ENCODE measurements at places on chromosomes 6 and 20. TPM values are rescaled to one million over a fixed set of nuclear protein-coding genes. Genes with fewer than 3 reads are reported as not detected.
A peak's percentile ranks its signal among the peaks of the same experiment; 100 is the strongest.

DNA sequence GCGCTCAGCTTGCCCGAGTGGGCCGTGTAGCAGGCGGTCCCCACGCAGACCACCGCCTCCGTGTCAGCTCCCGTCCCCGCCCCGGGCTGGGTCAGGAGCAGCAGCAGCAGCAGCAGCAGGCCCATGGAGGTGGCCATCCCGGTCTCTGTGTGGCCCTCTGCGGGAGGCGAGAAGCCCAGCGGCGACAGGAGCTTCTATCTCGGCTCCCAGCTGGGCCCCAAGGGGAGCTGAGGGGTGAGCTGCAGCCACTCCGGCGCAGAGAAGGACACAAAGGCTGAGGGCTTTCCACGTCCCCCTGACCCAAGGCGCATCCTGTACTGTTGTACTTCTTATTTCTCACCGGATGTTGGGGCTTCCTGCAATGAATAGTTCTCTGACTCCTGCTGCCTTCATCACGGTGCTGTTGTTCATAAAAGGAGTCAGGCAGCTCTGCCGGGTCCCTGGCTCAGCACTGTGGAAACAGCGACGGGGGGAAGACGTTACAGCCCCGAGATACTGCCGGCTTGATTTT is at the start of gene CD93:
Gene CD93 (minus strand): TSS at position 269 of the 511 bp plus-strand sequence. CDS start 132 bp downstream, at position 137.
- H3K4me1 ChIP-seq: peaks cover 18% of the 10 kb centered on the region
- peak within 1 kb of the TSS; percentile 33 for H3K4me3 ChIP-seq
- H3K27me3 ChIP-seq: peaks cover 7% of the 10 kb centered on the region
- peak within 1 kb of the TSS; percentile 81 for H3K27ac ChIP-seq

DNA sequence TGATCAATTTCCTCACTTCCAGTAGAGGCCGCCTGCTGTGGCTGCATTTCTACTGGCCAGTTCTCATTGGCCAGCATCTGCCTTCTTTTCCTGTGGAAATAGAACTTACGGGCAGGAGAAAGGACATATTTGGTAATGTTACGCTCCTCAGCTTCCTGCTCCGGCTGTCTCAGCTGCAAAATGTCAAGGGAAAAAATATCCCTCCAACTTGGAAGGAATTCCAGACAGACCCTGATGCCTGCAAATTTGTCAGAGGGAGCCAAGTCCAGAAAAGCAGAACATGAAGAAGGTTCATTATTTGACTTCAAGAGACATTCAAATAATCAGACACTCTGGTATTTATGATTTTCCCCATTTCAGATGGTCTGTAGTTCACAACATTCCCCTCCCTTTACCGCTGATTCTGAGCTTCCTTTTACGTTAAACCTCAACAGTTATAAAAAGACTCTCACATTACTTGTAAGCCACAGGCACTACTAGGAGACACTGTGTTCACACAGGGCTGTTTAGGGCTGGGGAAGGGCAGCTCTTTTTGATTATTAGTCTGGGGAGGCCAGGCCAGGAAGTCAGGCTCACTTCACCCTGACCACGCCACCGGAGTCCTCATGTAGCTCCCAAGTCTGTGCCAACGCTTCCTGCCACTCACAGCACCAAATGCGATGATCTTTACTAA is 179.6 kb upstream of the CCN2 start:
- peaks cover 6% of the 10 kb centered on the region for H3K27me3 ChIP-seq
- DNase-seq: no peak
- H3K4me3 ChIP-seq: no peak overlapping the region
- no peaks in the 10 kb centered on the region for H3K36me3 ChIP-seq
- H3K27ac ChIP-seq: no peak overlapping the region

- peaks cover 55% of the 10 kb centered on the region for H3K4me1 ChIP-seq
- peaks cover 56% of the 10 kb centered on the region for H3K36me3 ChIP-seq
- H3K27ac ChIP-seq: peak overlapping the region; percentile 90
- H3K27me3 ChIP-seq: no peaks in the 10 kb centered on the region
Measured at GRCh38 chr6:107740496-107741190, 83.5 kb downstream of the SCML4 start.

Gene XKR7
- total RNA-seq: not detected
